GF-D8 (cell line): ENCODE measurements at places on chromosomes 12 and 14.

GRCh38 chr14:43877351-43877960, 629.6 kb downstream of the FSCB start:
- DNase-seq = no peak

GRCh38 chr12:4084573-4084972, 189.0 kb upstream of the CCND2 start:
- no peak for DNase-seq

DNA sequence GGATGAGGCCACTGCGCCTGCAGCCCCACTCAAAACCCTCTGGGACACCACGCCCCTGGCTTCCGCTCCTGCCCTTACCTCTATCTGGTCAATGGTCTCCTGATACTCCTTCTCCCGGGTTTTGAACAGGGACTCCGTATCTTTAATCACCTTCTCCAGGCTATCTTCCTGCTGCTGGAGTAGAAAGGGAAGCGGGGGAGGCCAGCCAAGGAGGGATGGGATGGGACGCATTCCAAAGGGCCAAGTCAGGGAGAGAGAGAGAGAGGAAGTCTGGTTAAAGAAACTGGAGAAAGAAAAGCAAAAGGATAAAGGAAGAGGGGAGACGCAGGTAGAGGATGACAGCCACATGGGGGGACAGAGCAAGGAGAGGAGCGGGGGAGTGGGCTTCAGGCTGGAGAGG, 7.9 kb downstream of the IFFO1 start:
- no peak for DNase-seq

DNA sequence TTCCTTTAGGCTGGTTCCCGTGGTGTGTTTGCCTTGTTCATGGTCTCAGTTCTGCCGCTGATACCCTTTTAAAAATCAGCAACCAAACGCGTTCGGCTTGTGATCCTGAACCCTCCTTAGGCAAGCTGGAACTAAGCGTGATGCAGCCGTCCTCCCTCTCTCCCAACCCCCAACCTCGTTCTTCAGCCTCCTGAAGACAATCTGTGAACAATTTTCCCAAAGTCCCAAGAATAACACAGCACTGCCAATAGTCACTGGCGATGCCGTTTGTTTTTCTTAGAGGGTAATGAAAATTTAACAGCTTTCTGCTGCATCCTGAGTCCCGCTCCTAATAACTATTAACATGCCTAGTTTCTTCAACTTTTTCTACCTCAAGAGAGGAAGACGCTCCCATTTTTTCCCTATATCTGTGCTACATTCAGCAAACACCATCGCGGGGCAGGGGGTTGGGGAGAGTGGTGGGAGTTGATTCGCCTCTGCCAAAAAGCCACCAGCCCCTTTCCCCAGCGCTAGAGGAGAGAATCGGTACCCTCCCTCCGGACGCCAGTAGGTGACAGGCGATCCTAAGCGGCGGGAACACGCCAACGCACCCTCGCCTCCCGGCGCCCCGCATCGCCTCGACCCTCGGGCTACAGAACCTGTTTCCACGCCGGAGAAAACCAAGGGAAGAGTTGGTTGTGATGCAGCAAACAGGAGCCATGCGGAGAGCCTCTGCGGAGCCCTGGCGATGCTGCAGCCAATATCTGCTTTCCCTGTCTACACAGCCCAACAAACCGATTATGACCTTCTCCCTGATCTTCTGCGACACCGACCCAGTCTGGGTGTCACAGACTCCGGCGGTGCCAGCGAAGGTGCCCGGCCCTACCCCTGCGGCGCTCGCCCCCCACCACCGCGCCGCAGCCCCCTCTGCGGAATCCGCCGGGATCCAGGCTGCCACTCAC, 752 bp downstream of the PRICKLE1 start:
- no peak for DNase-seq

DNA sequence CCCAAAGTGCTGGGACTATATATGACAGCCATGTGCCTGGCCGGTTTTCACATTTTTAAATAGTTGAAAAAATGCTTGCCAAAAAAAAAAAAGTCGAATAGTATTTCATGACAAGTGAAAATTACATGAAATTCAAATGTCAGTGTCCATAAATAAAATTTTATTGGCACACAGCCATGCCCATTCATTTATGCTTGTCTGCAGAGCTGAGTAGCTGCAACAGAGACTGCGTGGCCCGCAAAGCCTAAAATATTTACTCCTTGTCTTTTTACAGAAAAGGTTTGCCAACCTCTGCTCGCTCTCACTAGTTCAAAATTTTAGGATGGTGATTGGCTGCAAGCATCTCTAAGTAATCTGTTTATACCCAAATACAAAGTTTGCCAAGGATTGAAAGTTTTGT, 49.2 kb downstream of the TESC start:
- DNase-seq = no peak

DNA sequence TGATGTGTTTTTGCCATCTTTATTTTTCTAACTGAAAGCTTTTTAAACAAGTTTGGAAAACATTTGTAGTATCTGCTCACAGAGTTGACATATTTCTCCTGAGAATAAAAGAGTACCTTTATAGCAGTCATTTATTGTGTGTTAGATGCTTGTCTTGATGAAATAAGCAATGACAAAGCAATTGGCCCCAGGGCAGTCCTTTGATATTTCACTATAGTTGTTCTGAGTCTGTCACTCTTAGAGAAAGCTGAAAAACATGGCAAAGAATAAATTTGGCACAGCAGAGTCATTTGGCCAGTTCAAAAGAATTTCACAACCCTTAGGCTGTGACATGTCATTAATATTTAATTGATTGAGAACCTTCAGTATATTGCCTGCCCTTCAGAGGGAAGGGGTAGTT, 166.2 kb downstream of the PTPRO start:
- no peak for DNase-seq

- no peak for DNase-seq
These were observed 212.8 kb upstream of the SYT1 start for GRCh38 chr12:78651755-78652154.

GRCh38 chr14:54929556-54929955, 26.9 kb upstream of the GCH1 start:
- DNase-seq = no peak

DNA sequence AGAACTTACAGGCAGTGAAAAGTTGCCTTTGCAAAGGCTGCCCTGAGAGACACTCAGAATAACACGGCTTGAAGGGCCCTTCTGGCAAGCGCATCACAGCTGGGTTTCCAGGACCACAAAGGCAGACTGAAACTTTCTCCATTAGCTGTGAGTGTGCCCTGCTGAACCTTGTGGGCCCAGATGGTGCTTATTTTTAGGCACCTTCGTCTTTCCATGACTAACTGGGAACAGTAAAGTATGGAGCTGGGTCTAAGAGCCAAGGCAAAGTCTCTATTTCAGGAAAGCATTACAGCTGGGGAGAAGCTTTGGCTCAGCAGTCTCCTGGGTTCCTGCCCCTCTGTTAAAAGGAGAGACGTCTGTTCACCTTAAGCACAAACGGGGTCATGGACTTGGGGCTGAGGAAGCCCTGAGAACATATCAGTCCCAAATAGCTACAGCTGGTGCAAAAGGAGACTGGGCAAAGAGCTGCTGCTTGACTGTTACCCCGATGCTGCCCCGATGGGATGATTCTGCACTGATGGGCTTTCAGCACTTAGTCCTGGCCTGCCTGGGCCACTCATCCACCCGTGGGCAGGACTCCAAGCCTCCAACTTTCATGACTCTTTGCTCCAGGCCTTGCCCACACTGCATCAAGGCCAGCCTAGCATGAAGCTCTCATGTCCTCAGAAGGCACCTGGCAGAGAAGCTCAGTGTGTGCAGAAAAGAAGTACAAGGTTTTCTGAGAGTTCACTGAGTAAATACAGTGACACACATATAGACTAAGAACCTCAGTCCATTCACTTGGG, 248.3 kb downstream of the PHLDA1 start:
- DNase-seq = no peak

DNA sequence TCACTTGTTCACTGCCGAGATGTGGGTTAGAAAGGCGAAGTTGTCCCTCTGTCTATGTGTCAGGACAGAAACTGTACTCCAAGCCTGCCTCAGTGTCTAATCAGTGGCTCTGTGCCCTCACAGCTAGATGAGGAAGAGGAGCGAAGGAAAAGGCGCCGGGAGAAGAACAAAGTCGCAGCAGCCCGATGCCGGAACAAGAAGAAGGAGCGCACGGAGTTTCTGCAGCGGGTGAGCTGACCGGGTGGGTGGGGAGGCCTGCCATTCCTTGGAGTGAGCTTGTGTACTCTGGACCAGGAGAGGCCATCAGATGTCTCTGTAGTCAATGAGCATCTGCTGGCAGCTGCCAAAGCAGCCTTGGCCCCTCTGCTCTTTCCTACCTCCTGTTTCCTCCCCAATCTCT, 33.5 kb downstream of the JDP2 start:
- no peak for DNase-seq

DNA sequence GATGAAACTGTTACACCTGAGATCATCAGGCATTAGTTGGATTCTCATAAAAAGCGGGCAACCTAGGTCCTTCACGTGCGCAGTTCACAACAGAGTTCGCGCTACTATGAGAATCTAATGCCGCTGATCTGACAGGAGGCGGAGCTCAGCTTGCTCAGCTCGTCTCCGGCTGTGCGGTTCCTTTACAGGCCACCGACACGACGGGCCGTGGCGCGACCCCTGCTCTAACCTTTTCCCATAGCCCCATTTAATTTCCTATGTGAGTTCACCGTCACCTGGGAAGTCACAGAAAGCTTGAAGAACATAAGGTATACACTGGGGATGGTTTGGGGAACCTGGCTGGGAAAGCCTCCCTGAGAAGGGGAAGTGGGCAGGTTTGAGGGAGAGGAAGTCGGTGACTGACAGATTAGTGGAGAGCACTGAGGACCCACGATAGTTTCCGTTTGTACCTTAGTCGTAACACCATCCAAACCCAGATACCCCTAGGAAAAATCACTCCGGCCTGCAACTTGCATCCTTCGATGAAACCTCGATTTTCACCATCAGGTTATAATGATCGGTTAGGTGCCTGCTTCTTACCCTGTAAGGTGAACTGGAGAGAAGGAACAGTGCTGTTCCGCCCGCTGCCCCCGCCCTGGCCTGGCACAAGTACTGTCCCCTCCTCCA, 2.8 kb upstream of the AAAS start:
- peak; percentile 45 for DNase-seq

- no peak for DNase-seq
These were observed 95.4 kb downstream of the DUSP16 start for GRCh38 chr12:12467264-12467663.

- DNase-seq = no peak
These were observed 1338.8 kb upstream of the SEL1L start for GRCh38 chr14:82872494-82872893.

DNA sequence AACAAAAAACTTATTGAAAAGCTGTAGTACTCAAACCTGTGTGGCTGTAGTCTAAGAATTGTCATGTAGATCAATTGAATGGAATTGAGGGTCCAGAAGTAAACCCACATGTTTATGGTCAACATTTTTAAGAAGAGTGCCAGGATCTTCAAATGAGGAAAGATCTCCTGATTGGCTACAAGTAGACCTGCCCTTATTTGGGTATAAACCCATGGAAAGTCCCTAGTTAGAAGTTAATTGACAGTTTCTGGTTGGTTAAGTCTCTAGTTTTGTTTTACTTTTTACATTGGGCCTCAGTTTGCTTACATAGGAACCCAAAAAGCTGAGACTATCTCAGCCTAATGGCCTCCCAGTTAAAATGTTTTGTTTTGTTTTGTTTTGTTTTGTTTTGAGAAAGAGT, 91.9 kb upstream of the RESF1 start:
- no peak for DNase-seq

GRCh38 chr12:59282999-59283398, 312.8 kb upstream of the SLC16A7 start:
- no peak for DNase-seq

GRCh38 chr14:57066887-57067513, 201.7 kb downstream of the EXOC5 start:
- DNase-seq = no peak

GRCh38 chr12:124542021-124542949, 25.1 kb downstream of the NCOR2 start:
- no peak for DNase-seq

DNA sequence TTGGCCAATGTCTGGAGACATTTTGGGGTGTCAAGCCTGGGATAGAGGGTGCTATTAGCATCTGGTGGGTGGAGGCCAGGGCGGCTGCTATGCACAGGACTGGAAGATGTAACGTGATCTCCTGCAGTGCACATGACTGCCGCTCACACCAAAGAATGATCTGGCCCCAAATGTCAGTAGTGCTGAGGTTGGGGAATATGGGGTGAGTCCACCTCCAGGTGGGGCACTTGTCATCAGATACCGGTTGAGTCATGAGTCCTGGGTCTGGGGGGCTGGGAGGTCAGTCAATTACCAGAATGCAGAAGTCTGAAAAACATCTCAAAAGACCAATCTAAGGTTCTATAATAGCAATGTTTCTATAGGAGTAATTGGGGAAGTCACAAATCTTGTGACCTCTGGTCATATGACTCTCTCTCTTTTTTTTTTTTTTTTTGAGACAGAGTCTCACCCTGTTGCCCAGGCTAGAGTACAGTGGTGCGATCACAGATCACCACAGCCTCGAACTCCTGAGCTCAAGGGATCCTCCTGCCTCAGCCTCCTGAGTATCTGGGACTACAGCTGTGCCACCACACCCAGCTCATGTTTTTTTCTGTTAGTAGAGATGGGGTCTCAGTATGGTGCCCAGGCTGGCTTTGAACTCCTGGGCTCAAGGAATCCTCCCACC, 6.0 kb upstream of the SDSL start:
- peak; percentile 19 for DNase-seq

DNA sequence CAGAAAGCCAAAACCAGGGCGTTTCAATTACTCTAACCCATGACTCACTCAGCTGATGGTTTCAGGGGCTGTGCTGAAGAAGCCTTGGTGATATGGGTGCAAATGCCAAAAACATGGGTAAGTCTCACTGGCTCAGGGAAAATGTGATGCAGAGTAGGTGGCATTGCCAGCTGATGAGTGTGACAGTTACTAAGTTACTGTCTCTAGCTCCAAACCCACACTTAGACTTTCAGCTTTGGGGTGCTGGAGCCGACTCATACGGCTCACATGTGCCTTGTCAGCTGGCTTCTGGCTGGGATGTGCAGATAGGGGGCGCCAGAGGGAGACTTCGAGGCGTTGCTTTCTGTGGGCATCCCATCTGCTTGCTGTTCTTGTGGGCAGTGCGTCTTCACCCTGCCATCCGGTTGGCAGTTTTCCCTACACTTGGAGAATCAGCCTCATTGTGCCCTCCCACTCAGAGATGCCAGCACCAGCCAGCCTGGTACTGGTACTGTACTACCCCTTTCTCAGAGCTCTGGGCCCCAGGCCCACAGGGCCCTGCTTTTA, 11.1 kb upstream of the KRT7 start:
- no peak for DNase-seq

DNA sequence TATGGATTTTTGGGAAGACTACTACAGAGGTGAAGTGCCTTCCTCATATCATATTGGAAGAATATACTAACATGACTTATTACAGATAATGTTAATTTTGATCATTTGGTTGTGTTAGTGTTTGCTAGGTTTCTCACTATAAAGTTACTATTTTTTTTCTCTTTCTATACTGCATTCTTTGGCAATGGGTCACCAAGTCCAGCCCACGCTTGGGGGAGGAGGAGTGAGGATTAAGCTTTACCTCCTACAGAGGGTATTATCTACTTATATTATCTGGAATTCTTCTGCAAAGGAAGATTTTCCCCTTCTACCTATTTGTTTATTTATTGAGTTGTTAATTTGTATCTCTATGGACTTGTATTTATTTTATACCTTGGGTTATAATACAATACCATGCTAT, 31.5 kb downstream of the SCN8A start:
- DNase-seq = no peak
